ENCODE measurements at places on chromosomes 2 and 18. TPM values are rescaled to one million over a fixed set of nuclear protein-coding genes. Genes with fewer than 3 reads are reported as not detected.

DNA sequence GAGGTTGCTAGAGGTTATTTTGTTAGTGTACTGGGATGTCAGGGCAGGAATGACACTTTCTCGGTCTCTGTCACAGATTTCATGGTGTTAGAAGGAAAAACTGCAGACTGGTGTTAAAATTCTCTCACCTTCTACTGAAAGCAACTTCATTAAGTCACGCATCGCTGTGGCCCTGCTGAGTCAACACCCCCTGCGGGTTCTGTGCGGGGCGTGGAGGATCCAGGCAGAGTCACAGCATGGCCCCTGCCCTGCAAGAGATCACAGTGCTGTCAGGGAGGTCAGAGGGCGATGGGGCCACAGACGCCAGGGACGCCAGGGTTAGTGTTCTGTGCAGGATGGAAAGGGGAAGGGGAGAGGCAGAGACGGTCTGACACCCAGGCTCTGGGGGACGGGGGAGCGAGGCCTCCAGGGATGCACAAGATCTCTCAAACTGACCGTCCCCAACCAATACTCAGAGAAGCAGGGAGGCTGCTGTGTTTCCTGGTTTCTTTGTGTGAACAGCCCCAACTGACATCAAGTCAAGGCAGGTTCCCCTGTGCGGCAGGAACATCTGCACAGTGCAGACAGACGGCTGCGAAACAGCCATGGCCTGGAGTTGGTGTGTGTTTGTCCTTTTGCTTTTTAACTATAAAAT, 354.9 kb upstream of the SALL3 start:
- no peaks in the 10 kb centered on the region for H3K4me1 ChIP-seq
- H3K27ac ChIP-seq: no peak overlapping the region
- H3K4me3 ChIP-seq: no peak overlapping the region
- H3K27me3 ChIP-seq: peaks cover 6% of the 10 kb centered on the region

GRCh38 chr2:63851691-63852311, 10.1 kb downstream of the UGP2 start:
- no peaks in the 10 kb centered on the region for H3K36me3 ChIP-seq
- H3K4me3 ChIP-seq: no peak overlapping the region
- DNase-seq: peak; percentile 21

DNA sequence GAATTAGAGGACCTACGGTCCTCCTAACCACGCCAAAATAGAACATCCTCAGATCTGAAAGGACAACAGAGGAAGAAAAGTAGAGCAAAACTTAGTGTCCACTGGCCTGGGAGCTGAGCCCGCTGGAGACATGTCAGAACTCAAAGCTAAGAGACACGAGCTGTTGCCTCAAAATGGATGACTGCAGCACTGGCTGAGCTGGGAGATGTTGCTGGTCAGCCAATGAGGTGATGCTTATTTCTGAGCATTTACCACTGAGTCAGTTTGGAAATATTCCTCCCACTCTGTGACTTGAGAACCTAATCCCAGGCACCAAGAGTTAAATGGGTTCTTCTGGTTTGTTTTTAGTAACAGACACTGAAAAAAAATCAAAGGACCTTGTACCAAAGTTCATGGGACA, 32.6 kb downstream of the FBXO15 start:
- no peaks in the 10 kb centered on the region for H3K4me1 ChIP-seq
- DNase-seq: no peak
- no peak overlapping the region for H3K4me3 ChIP-seq
- no peaks in the 10 kb centered on the region for H3K27me3 ChIP-seq
- H3K36me3 ChIP-seq: no peaks in the 10 kb centered on the region
- no peak overlapping the region for H3K27ac ChIP-seq

DNA sequence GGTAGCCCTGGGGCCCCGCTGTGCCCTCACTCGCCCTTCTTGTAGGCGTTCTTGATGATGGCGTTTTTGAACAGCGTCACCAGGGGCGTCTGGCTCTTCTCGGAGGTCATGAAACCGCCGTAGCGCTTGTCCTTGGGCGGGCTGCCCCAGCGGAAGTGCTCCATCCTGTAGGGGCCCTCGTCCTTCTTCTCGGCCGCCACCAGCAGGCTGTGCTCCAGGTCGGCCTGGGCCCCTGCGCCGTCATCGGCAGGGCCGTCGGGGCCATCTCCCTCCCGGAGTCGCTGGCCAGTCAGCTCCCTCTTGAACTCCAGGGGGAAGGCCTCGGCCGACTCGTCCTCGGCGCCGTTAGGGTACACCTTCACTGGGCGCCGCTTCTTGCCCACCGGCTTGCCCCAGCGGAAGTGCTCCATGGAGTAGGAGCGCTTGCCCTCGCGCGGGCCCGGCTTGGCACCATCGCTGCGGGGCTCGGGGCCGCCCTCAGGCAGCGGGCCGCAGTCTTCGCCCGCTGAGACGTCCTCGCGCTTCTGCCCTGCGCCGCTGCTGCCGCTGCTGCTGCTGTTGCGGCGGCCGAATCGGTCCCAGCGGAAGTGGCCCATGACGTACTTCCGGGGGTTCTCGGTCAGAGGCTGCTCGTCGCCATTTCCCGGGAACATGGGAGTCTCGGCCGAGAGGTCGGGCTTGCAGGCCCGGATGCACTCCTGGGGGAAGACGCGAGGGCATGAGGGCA, 7.2 kb downstream of the POMC start:
- H3K4me3 ChIP-seq: peak overlapping the region; percentile 64
- H3K27me3 ChIP-seq: no peaks in the 10 kb centered on the region
- H3K27ac ChIP-seq: peak overlapping the region; percentile 57
- no peaks in the 10 kb centered on the region for H3K36me3 ChIP-seq

Gene ITPRIPL1
- not detected for total RNA-seq

DNA sequence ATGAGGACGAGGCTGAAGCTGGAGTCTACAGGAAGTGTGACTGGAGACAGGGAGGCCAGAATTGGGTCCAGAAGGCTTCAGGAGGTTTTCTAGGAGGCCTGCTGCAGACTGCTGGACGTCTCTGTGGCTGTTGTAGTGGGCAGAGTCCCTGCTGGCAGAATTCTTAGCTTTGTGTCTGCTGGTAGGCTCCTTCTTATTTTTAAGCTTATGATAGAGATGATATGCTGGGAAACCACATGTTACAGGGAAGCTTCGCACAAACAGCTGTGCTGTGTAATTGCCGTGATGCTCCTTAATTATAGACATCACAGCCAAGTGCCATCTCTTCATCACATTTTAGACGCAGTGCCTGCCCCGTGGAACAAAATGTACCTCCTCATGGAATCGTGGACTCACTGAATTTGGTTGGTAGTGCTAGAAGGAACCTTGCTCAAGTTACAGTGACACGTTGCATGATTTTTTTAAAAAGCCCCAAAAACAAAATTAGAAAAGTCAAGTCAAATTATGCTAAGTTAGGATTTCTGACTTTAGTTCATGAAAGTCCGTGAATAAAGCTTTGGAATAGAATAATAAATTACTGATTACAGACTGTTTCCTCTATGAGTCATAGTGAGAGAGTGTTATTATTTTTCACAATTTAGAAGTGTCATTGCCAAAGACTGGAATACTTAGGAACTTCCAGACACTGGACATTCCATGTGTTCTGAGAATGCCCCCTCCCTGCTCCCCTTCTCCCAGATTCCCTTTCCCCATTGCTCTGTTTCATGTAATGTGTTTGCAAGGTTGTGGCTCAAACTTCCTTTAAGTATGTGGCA, 144.1 kb downstream of the FHOD3 start:
- H3K36me3 ChIP-seq: no peaks in the 10 kb centered on the region
- peak overlapping the region; percentile 63 for H3K27ac ChIP-seq
- no peak overlapping the region for H3K4me3 ChIP-seq
- H3K27me3 ChIP-seq: no peaks in the 10 kb centered on the region

Measured in adrenal gland (tissue), 19 donors.